Stomach (tissue), 19 donors: ENCODE measurements at places on chromosomes 16 and 17. TPM values are rescaled to one million over a fixed set of nuclear protein-coding genes. Genes with fewer than 3 reads are reported as not detected.
A peak's percentile ranks its signal among the peaks of the same experiment; 100 is the strongest.

DNA sequence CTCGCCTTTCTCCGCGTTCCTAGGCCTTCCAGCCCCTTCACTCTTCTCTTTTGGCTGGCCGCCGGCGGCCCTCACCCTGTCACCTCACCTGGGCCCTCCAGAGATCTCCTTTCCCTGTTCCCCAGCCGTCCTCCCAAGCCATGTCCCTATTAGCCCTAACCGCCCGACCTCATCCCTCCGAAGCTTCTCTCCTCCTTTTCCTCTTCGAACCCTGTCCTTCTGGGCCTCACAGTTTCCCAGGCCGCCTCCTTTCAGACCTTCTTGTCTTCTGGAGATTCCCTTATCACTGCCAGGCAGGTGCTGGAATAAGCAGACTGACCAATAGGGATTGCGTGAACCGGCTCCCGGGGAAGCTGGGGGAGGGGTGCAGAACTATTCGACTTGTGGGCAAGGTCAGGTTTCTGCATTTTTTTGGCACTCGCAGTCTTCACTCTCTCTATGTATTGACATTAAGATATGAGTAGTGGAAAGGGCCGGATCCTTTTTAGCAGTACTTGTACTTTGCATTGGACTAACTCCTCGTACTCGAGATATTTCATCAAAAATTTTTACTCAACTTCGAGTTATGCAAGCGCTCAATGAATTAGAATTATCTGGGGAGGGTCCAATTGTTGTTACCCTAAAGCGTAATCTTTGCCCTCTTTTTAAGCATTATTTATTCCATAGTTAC is 690 bp downstream of the RHOT1 start:
- peak; percentile 81 for DNase-seq

Gene HID1
- total RNA-seq, result 36.5 TPM

Gene ALOX12
- total RNA-seq, result not detected

DNA sequence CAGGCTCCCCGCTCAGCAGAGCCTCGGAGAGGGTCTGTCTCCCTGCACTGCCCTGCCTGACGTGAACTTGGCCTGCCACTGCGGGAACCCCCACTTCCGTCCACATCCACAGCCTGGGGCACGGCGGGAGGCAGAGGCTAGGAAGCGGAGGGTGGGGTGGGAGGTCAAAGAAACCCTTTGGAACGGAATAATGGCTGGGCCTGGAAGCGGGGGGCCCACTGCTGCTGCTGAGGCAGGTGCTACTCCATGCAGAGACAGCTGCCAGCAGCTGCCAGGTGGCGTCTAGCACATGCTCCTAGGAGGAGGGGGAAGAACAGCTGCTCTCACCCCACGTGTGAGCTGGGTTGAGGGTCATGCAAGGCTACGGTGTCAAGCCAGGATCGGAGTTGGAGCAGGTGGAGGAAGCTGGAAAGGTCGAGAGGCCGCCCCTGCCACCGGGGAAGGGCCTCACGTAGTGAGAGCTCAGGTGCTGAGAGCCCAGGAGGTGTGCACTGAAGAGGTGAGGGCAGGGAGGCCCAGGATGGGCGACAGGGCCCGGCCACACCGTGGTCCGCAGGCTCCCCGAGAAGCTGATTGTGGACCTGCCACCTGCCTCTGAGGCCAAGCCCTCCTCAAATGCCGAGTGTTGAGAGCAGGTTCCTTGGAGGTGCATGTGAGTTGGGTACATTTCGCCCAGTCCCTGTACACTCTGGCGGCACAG is 9.8 kb downstream of the FSCN2 start:
- no peak for DNase-seq

GRCh38 chr17:41835800-41836549 is at the start of gene NT5C3B:
TSS of gene NT5C3B (minus strand) at chr17:41836232. CDS start at chr17:41836193, 39 bp downstream.
- peak; percentile 86 for DNase-seq

- no peak for DNase-seq
Measured at GRCh38 chr17:42855048-42855596, 4.1 kb downstream of the AOC3 start.

DNA sequence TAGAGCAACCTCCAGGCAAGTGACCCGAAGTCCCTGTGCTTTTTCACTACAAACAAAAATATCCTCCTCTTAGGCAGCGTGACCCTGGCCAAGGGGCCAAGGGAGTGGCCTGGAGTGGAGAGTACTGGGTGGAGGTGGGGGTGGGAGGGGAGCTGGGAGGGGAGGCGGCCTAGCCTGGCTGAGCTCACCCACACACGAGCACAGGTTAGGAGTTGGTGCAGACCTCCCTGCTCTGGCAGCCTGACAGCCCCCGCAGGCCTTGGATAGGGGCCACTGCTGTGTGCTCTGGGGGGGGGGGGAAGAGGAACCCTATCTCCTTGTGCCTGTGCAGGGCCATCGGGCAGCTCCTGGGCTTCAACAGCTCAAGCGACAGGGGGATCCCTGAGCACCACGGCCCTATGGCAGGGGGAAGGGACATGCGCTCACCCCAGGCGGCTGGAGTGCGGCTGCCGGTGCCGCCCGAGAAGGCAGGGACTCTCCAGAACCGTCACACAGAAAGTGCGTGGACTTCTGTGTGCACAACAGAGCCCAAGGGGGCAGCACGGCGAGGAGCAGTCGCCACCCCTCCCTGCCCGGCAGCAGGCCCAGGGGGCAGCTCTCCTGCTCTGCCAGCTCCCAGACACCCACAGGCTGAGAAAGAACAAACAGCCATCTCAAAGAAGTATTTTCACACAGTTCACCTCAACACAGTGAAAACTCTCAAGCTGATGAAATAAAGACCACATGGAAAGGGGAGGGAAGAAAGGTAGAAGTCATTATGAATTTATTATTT is 13.3 kb downstream of the SLC16A3 start:
- DNase-seq, result no peak

Gene KRT24
- 0.58 TPM for total RNA-seq

- DNase-seq, result no peak
Measured at GRCh38 chr17:45136846-45137560, 1.5 kb downstream of the ACBD4 start.

DNA sequence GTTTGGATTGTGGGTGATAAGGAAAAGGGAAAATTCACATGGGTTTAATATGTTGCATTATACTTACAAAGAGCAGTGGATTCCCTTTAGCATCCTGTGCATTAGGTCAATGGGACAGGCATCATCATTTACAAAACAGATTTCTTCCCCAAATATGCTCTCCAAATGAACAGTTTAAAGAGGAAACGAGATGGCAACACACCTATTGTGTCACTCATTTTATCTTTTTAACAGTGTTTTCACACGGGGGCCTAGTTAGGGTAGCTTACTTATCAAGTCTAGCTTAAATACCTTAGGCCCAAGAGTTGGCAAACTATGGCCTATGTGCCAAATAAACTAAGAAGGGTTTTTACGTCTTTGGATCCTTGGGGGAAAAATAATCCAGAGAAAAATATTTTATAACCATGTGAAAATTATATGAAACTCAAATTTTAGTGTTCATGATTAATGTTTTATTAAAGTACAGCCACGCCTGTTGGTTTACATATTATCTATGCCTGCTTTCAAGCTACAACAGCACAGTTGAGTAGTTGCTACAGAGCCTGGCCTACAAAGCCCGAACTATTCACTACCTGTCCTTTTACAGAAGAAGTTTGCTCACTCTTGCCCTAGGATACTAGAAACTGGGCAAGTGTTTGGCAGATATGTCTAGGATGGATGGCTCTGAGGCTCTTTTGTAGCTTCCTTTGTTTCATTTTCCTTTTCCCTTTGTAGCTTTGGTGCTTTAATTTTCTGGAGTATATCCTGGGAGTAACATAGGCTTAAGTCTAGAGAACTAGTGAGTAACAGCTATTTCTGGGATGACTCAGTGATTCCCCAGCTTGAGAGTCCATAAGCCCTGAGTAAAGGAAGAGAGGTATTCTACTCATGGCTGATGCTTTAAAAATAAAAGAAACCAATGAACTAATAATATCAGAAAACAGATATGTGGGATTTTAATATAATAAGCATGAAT is 12.4 kb downstream of the NUP93 start:
- DNase-seq, result no peak

Gene DPEP3
- total RNA-seq, result not detected

Gene NKIRAS2
- total RNA-seq, result 19.6 TPM

GRCh38 chr16:87806641-87807546 is 41.1 kb upstream of the KLHDC4 start:
- DNase-seq, result peak; percentile 90

- DNase-seq, result peak; percentile 38
Measured at GRCh38 chr16:8026450-8026849, 563.9 kb downstream of the TMEM114 start.

- no peak for DNase-seq
Measured at GRCh38 chr17:78676412-78677302, 99.5 kb upstream of the DNAH17 start.

Gene TEKT5
- total RNA-seq, result 1.7 TPM

GRCh38 chr17:45649796-45650195 is 134.3 kb upstream of the CRHR1 start:
- DNase-seq, result no peak

DNA sequence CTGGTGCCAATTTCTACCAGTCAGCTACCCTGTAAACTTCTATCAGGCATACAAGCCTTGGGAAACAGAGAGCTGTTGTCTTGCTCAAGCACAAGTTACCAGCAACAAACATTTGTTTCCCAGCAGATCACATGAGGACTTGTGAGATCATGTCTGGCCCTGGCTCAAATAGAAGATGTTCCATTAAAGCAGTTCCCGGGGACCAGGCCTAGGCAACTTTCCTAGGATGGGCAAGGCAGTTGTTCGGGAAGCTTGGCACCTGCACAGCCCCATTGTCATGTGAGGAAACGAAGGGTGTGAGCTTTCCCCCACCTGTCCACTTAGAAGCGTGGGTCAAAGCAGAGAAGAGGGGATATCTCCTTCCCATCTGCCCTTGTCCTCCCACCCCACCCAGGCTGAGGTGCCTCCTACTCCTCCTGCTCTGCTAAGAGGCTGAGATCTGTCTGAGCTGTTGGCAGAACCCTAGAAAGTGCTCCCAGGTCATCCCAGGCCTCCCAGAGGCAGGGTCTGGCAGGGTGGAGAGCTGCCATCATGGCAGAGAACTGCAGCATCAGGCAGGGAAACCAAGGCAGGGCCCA is 11.2 kb upstream of the SLC47A2 start:
- DNase-seq, result no peak
